ENCODE measurements at places on chromosomes 2 and 18.

- DNase-seq, result no peak
These were observed 17.7 kb downstream of the KLF7 start for GRCh38 chr2:207148020-207148419.

DNA sequence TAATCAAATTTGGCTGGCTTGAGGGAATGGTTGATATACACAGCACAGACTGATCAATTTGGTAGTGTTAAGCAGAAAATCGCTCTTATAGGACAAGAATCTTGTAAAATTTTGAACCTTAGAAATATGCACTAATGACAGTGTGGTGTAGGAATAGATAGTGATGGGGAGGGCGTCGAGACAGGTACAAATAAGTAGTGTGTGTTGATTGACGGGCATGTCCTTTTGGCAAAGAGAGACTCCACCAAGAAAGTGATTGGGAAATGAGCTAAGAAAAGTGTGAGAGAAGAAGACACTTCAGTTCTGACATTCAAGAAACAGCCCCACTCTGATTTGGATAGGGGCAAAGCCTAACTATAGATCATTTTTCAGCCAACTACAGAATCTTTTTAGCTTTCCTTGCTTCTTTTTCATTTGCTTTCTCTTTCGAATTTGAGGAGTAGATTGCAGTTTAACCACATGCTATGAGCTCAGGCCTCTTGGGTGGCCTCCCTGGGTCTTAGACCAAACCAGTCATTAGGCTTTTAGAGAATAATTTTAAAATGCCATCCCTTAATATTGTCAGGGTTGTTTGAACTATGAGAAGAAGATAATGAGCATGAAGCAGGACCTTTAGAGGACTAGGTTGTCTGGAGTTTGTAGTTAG is 127.1 kb downstream of the CERS6 start:
- DNase-seq, result no peak

DNA sequence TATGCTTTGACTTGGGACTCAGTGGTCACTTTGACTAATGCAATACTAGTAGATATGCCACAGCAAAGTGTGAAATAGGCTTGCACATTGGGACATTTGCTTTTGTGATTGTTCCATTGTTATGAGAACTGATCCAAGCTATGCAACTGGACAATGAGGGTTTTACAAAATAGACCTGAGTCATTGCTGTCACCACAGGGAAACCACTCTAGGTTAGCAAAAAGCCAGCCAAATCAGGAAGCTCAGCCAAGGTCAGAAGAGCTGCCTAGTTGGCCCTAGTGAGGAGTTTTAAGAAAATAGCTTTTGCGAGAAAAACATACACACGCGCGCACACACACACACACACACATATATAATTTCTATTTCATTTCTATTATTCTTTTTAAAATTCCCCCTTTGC is 452.4 kb upstream of the CDH7 start:
- no peak for DNase-seq

DNA sequence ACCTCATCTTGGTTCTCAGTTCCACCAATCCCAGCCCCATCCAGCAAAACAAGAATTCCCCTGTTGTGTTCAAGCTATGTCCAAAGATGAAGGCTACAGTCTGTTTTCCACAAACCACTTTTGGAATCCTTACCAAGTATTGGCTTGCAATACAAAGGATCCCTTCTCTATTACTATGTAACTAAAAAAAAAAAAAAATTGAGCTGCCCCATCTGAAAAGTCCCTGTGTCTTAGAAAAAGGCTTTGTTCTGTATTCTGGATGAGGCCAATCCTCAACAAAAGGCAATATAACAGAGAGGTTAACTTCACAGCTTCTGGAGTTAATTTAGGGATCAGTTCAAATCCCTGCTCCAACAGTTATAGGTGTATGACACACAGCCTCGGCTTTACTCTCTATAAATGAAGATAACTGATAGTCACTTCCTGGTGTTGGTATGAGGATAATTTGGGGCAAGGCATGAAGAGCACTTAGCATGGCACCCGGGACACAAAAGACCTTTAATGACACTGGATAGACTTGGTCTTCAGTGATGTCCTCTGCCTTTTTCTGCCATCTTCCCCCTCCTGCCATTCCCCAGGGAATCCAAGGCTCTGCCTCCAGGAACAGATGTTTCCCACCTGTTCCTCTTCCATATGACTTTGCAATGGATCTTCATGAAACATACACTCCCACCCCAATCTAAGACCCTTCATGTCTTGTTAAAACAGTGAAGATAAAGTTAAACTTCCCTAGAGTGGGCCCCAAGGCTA is 61.2 kb upstream of the ATL2 start:
- no peak for DNase-seq

- no peak for DNase-seq
These were observed 3.3 kb downstream of the BOK start for GRCh38 chr2:241561832-241562231.
